ENCODE measurements at places on chromosomes 7 and 10.

- peak; percentile 35 for DNase-seq
Observed at GRCh38 chr10:96290368-96291133, 13.7 kb upstream of the DNTT start.

DNA sequence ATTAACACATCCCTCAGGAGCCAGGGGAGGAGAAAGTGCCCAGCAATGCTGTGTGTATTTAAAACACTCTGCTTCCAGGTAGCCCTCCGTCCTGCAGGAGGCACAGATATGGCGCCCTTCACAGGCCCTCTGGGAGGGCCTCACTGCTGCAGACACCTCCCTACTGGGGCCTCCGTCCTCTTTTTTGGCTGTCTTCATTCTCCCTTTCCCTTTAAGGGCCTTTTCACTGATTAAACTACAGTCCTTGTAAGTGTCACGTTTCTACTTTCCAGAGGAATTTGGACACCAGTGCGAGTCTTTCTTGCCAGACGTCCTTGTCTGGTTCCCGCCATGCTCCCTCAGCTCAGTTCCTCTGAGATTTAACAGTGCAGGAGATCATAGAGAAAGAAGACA is 39.7 kb upstream of the MKRN1 start:
- no peak for DNase-seq

DNA sequence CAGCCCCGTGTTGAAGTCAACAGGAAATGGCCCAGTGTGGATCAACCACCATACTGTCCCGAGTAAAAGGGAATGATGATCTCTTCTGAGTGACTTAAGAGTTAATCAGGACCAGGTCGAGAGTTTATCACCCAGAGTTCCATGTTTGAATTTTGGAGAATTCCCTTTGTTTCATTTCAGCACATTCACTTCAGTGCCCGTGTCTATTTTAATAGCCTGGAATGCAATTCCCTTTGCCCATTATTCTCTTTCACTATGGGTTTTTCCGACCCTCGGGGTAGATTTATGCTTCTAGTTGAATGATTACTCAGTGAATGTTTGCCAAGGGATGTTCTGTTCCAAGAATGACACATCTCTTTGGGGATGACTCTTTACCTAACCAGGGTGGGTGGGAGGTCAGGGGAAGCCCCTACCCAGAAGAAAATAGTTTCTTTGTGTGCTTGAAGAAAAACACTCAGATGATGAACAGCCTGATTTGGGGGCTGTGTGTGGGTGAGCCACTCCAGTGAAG is 594.9 kb downstream of the INHBA start:
- no peak for DNase-seq

DNA sequence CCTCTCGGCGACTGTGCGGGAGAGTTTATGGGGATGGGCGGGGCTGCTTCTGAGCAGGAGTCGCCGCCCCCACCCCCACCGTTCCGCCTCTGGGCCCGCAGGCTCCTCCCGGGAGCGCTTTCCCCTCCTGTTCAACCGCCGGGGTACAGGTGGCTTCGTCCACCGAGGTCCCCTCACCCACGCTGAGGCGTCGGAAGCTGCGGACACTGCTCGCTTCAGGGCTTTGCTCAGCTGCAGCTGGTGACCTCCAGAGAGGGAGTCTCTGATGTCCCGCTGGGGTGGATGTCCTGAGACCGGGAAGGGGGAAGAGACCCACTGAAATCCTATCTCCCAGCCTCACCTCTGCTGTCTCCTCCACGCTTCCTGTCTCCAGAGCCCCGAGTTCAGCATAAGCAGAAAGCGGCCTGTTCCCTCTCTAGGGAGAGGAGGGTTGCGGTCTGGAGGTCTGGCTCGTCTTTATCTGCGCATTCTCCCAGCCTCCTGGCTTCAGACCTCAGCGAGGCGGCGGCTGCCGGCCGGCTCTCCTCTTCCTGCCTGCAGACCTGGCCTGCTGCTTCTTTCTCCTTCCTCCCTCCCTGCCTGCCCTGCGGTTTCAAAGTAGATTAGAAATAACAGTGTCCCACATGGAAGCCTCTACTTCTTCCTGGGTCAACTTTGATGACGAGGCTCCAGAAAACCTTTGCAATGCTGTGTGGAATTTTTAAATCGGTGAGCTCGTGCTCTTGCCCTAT is 1.8 kb downstream of the CYP2E1 start:
- DNase-seq = no peak

GRCh38 chr10:85920311-85920710 is 446.3 kb downstream of the GRID1 start:
- no peak for DNase-seq

DNA sequence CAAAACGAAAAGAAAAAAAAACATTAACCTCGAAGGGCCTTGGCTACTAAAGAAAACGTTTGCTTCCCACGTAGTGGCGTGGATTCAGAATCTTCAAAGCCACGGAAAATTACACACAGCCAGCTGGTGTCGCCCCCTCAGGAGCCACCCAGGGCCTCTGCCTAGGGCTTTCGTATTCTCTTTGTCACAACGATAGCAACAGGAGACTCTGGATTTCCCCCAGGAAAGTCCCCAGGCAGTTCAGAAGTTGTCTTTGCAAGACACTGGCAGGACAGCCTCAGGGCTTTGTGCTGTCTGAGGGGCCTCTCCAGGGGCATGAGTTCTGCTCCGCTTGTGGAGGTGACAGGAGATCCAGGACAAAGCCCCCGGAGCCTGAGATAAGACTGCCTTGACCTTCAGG is 150.2 kb upstream of the INSYN2A start:
- peak; percentile 45 for DNase-seq

GRCh38 chr7:46288861-46289260 is 367.8 kb upstream of the IGFBP3 start:
- DNase-seq = no peak

DNA sequence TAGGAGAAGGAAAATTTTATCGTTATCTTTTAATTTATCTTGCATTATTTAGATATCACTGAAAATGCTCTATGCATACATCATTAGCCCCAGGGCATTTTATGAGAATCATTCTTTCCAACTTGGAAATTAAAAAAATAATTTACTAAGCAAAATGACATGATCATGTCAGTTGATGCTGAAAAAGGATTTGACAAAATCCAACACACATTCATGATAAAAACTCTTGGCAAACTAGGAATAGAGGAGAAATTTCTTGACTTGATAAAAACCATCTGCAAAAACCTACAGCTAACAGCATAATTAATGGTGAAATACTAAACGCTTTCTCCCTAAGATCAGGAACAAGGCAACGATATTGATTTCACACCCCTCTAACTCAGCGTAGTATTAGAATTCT is 40.2 kb upstream of the RSU1 start:
- no peak for DNase-seq

GRCh38 chr7:135888740-135889139 is 88.4 kb downstream of the MTPN start:
- no peak for DNase-seq

DNA sequence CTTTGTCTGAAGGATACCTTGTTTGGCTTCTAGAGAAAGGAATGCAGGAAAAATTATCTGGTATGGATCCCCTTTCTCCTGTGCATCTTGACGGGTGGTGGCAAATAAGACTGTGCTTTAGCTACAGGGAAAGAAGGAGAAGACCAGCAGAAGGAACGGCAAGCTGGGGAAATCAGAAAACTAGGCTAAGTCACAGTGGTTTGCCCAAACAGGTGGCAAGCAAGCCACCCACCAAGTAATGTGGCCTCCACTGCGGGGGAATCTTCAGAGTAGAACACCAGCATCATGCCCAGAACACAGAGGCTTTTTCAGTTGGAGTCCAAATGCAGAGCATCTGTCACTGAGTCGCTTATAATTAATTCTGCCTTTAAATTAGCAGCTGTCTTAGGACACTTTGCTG is 282.8 kb downstream of the PHF14 start:
- no peak for DNase-seq

- no peak for DNase-seq
Observed at GRCh38 chr10:6120691-6121090, 31.9 kb downstream of the RBM17 start.

GRCh38 chr10:116744163-116744753 is 1.9 kb upstream of the HSPA12A start:
- no peak for DNase-seq

- DNase-seq = no peak
Observed at GRCh38 chr7:73418113-73418703, 15.4 kb upstream of the FZD9 start.

GRCh38 chr7:158043551-158044481 is 543.8 kb downstream of the PTPRN2 start:
- no peak for DNase-seq

DNA sequence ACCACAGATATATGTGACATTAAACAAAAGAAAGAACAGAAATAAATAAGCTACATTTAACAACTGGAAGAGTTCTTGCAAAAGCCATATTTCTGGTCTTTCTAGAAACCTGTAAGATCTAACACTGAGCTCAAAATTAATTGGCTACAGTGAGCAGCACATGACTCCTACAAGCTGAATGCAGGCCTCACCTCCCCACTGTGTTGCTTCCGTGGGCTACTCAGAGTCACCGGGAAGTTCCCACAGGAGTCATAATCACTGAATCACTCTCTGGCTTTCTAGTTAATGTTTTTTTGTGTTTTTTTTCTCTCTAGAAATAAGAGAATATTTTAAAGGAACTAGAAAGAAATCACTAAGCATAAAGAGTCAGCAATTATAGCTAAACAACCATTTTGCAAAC is 10.2 kb upstream of the MRPS24 start:
- no peak for DNase-seq

DNA sequence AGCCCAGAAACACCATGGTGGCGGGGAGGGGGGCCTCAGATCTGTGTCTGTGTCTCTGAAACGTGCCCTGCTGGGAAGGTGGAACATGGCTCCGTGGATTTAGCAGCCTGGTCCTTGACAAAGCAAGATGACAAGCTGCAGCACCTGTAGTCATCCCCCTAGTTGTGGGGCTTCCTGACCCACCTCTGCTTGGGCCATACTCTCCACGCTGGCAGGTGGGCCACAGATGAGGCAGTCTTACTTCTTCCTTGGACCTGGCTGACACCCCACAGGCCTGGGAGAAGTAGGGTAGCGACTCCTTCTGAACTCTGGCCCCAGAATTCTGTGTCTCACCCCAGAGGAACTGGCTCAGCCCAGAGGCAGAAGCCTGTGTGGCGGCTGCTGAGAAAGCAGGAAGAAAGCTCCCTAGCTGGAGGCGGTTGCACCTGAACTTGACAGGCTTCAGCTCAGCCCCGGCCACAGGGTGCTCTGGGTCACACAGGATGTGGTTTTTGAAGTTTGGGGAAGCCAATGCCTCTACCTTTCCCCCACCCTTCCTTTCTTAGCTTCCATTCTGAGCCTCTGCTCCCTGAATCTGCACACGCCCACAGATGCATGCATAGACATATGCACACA is 113.9 kb downstream of the ABLIM1 start:
- peak; percentile 80 for DNase-seq

DNA sequence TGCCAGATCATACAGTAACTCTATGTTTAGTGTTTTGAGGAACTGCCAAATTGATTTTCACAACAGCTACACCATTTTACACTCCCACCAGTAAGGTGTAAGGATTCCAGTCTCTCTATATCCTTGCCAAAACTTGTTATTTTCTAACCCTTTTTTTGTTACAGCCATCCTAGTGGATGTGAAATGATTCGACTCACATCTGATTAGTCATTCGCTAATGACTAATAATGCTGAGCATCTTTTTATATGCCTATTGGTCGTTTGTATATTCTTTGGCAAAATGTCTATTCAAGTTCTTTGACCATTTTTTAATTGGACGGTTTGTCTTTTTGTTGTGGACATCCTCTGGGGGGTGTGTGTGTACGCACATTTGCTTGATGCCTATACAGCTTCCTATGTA is 142.8 kb downstream of the DGKB start:
- no peak for DNase-seq

Measured in GM10248 (cell line).